ENCODE measurements at places on chromosomes 12 and 14. TPM values are rescaled to one million over a fixed set of nuclear protein-coding genes. Genes with fewer than 3 reads are reported as not detected.
A peak's percentile ranks its signal among the peaks of the same experiment; 100 is the strongest.

APEX1 gene
- 318 TPM for polyA plus RNA-seq

- no peak for DNase-seq
Observed at GRCh38 chr12:15488481-15488880, 166.2 kb downstream of the PTPRO start.

GRCh38 chr12:78534311-78534710, 330.3 kb upstream of the SYT1 start:
- DNase-seq = no peak

DNA sequence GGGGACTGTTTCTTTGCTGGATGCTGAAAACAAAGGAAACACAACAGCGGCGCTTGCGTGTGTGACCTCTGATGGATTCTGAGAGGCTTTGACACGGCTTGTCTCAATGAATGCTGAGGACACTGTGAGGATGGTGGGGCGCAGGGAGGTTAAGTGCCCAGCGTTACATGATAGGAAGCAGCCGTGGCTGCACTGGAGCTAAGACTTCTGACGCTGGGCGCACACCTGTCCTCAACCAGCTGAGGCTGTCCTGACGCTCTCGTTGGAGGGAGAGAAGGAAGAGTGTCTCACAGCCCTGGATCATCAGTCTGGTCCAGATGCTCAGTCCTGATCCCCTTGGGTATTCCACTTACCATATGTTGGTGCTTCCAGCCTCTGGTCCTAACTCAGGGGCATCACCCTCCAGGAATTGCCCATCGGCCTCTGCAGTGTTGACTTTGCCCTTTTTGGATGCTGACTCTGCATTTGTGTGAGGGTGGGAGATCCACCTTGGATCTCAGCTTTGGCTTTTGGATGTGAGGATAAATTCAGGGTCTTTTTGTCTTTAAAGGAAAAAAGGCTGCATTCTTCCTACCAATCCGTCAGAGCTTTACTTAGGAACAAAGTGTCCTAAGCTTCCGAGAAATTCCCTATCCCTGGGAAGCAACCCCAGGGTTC, 125.2 kb downstream of the ZNF664 start:
- no peak for DNase-seq

SPIC gene
- polyA plus RNA-seq = not detected

PTPRQ gene
- polyA plus RNA-seq = 5.1 TPM

- peak; percentile 18 for DNase-seq
Observed at GRCh38 chr12:122148657-122149056, 25.4 kb downstream of the IL31 start.

DNA sequence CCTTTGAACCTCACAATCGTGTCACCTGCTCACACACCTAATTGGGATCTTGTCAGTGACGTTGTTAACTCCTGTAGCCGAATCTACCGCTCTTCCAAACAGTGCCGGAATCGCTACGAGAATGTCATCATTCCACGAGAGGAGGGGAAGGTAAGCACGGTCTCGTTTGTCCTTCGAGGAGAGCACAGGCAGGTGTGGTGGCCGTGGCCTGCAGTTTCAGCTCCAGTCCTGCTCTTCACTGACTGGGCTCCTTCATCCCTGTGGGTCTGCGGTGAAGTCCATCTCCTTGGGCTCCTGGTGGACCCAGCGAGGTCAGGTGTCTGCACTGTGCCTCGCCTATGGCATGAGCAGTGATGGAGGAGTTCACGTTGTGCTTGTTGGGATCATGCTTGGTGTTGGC, 96.0 kb downstream of the EP400 start:
- no peak for DNase-seq

CATSPERB gene
- 2.0 TPM for polyA plus RNA-seq

DNA sequence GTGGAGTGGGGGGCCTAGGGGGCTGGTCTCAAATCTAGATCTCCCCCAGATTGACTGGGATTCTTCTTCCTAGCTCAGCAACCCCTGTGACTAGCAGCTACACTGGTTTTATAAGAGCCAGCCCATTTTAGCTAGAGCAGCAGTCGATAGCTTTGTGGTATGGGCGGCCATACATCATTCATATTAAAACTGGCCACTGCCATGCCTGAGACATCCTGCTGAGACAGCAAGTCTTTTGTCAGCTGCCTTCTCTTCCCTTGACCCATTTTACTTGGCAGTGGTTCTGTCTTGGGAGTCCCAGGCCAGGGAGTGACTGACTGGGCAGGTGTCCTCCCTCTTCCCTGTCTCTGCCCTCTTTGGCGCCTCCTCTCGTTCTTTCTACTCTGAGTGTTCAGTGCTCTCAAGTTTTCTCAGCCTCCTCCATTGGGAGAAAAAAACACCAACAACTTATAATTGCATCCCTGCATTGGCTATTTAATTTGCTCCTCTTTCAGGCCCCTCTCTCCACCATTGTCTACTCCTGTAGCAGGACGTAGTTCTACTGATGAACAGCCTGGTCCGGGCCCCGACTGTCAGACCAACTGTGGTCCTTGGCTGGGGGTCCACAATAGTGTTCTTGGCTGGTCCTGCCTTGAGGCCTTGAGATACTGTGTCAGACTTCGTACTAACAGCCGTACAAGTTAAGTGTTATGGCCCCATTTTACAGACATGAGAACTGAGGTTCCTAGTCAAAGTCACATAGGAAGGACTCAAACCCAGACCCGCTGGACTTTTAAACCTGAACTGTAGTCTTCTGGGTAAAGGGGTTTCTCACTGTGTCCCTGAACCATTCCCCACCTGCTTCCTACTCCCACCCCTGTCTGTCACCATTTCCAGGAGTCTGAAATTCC, 18.3 kb upstream of the JDP2 start:
- DNase-seq = no peak

GRCh38 chr12:52087961-52088820, 8.7 kb downstream of the SMIM41 start:
- DNase-seq = no peak

DNA sequence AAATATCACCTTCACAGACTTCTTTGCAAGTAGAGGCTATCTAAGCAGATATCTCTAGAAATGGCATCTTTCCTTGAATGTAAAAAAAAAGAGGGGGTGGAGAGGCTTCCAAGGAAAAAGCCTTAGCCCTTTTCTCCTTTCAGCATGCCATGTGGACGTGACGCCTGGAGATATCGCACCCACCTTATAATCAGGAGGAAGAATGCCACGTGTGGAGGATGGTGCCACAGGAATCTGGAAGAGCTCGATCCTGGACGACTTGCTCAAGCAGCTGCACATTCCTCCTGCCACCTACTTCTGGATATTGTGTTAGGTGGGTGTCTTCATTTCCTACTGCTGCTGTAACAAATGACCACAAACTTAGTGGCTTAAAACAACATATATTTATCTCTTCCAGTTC, 203.6 kb downstream of the NUAK1 start:
- no peak for DNase-seq

DNA sequence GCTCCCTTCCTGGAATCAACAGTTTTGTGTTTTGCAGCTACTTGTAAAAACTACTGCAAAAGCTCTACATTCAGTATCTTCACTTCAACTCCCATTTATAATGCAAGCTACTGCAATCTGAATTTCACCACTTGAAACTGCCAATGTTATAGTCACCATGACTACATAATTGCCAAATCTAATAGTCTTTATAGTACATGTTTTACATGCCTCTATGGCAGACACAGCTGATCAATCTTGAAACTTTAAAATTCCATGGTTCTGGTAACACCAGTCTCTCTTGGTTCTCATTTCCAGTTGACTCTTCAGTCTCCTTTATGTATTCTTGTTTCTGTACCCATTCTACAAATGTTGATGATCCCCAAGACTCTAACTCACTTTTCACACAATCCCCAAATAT, 185.9 kb downstream of the MED13L start:
- DNase-seq = no peak

Data from right lung (tissue), 10 donors.